ENCODE measurements at places on chromosomes 7 and 10. TPM values are rescaled to one million over a fixed set of nuclear protein-coding genes. Genes with fewer than 3 reads are reported as not detected.

DNA sequence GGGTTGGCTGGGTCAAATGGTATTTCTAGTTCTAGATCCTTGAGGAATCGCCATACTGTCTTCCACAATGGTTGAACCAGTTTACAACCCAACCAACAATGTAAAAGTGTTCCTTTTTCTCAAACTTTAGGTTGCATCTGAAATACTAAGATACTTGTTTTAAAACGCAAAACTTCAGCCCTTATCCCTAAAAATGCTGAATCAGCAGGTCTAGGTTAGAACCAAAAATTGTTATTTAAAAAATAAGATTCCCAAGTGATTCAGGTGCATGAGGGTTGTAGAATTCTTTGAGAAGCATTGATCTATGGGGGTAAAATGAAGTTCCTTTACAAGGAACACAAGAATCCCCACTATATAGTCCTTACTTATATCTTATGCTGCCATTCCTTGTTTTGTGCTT is 56.5 kb upstream of the BICC1 start:
- DNase-seq: no peak

DNA sequence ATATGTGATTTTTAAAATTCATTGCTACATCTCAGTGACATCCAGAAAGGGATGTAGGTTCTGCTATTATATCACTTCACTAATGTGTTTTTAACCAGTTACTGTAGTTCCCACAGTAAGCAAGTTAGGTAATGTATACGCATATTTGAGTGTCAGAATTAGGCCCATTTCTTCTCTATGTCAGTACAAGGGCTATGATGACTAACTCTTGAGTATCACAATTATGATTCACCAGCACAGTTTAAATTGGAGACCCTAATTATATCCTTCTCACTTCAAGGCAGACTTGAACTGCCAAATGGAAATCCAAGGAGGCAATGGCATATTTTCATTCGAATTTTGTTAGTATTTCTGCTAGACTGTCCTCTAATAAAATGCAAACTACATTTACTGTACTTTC is 23.6 kb downstream of the BZW2 start:
- DNase-seq: no peak

DNA sequence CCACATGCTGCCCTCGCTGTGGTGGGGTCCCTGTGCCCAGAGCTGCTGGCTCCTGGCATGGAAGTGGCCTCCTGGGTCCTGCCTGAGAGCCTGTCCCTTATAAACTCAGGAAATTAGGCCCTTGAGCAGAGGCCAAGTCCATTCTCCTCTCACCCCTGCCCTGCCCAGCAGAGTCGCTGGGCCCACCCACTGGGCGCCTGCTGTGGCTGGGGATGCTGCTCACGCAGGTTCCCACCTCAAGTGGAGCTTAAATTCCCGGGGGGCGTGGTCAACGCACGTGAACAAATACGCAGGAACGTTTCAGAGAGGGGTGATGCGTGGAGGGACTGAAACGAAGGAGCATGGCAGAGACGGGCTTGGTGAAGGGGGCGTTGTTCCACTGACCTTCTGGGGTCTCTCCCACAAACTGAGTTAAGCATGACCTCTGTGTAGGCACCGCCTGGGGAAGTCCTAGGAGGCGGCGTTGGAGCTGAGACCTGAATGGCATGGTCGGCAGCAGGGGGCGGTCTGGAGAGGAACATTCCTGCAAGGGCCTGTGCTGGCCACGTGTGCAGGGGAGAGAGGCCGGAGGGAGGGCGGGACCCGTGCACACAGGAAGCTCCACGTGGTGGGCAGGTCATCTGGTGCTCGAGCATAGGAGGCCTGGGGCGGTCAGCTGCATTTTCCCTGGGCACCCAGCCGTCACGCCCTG is 27.9 kb downstream of the FAM20C start:
- no peak for DNase-seq

DNA sequence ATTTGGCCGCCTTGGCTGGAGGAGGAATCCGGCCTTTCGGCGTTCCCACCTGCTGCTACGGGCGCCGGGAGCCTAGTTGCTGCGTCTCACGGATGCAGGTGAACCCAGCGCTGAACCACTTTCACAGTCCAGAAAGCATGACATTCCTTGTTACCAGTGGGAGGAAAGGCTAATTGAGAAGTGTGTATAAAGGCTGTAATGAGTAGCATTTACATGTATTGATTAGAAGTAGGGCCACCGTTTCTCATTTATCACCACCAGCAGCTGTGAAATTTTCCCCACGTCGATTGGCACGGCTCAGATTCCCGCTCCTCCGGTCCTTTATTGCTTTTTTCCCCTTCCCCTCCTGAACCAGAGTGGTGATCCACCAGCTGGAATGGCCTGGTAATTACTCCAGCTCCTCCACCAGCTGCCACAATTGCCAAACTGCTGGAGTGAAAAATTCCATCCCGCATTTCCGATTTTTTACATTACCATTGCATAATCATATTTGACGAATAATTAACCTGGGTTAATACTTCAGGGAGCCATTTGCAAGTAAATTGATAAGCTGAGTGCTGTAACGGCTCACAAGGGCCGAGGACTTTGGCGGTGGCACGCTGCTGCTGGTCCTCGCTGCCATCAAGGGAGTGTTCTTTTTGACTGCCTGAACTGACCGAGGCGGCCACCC is 153.3 kb downstream of the POU6F2 start:
- DNase-seq: no peak

DNA sequence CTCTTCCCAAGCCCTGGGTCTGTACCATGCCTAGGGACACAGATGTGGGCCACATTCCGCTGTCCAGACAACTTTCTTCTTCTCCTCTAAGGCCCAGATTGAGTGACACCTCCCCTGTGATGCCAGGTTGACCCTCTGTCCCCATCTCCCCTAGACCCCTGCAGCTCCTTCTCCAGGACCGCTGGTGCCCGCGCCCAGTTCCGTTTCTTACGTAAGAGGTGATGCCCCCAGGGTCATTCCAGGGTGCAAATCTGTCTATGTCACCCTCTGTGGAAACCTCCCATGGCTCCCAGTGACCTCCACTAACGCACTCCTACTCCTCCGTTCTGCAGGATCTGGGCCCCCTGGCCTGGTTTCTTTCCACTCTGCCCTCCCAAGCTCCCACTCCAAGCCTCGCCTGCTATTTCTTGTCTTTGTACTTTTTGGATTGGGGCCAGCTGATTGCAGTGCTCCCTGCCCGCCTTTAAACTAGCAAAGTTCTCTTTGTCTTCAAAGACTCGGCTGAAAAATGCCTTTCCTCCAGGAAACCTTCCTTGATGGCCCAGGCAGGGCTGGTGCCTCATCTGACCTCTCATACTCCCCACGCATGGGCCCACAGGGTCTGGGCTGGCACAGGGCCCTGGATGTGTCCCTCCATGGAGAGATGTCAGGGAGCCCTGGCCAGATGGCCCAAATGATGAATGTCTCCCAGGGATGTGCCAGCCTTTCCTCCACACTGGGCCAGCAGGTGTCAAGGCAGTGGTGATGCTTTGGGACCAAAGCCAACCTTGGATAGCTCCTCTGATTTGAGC is 21.3 kb upstream of the ELN start:
- no peak for DNase-seq

DNA sequence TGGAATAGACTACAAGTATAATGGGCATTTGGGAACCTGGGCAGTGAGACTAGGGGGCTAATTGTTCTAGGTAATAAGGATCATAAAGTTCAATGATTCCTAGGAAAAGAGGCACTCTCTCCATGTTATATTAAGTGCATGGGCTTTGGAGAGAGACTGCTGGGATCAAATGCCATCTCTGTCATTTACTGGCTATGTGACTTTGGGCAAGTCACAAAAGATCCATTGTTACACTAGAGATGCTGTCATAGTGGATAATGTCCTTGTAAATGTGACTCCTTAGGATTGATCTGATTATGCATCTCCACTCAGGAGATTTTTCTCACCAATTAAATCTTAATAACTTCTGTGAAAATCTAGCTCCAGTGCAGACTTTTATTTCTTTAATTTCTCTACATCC is 156.3 kb upstream of the CACNA2D1 start:
- DNase-seq: no peak

GRCh38 chr7:121012919-121013318 is 24.4 kb downstream of the CPED1 start:
- no peak for DNase-seq

DNA sequence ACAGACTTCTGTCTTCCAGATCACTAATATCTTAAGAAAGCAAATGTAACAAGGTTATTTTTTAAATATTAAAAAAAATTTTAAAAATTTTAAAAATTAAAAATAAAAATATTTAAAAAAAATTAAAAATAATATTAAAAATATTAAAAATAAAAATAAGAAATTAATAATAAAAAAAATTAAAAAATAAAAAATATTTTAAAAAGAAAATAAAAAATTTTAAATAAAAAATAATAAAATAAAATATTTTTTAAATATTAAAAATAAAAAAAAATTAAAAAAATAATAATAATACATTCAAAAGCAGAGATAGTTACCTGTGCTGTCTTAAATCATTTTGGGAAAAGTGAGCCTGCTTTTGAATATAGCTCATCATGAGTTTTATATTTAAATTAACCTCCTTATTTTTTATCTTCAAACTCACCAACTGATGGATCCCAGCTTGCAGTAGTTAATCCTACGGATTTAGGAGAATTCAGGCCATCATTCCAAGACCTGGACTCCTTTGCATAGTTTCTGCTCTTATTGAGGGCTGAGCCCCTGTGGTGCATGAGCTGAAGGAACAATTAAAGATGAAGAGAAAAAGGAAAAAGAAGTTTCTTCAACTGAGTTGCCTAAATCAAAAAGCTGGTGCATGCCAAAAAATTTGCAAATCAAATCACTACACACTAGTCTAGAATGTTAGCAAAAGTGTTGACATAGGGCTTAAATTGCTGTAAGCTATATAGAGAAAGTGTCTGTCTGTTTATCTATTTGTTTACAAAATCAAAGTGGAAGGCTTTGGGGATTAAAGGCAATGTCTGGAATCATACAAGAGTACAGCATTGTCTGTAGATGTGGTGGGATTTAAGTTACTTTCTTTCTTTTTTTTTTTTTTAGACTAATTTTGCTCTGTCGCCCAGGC is 50.5 kb upstream of the ZNF438 start:
- no peak for DNase-seq

DNA sequence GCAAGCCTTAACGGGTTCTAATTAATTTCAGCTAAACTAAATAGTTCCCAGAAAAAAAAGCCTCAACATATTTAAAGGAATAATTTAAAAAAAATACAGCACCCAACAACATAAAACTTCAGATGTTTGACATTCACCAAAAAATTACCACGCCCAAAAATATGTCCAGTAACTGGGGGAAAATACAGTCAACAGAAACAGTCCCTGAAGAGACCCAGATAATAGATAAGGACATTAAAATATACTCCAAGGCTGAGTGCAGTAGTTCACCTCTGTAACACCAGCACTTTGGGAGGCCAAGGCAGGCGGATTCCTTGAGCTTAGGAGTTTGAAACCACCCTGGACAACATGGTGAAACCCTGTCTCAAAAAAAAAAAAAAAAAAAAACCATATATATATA is 78.0 kb downstream of the BTAF1 start:
- DNase-seq: no peak

DNA sequence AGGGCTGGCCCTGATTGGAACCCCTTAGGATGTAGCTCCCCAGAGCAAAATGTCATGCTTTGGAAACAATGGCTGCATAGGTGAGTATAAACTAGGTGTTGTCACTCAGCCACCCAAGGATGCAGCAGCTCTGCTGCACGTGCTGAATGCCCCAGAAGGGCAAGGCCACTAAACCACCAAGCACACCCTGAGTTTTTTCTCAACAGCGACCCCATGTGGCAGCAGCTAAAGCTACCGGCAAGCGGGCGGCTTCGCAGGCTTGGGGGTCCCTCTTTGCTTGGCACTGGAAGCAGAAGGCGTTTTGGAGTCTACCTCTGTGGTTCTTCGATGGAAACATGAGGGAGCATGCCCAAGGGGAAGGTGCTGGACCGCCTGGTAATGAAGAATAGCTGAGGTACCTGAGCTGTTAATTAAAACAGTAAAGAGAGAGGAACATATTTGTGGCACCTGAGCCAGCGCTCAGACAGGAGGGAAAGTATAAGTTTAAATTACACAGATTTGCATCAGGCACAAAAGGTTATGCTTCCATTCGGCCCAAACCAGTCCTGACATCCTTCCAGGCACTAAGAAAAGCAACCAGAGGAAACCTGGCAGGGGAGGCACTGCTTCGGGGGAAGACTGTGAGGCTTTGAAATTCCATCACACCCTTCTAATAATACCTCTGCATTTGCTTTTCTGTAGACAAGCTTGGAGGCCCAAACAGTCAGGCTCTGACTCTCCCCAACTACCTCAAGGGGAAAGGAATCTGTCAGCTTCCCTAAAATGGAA is 152.1 kb downstream of the GFRA1 start:
- DNase-seq: no peak

- no peak for DNase-seq
These were observed 3.5 kb downstream of the ARID5B start for GRCh38 chr10:61904733-61905725.

The ZNF804B gene
- total RNA-seq: not detected

The LRIT1 gene
- not detected for total RNA-seq

The CALHM3 gene
- not detected for total RNA-seq

The ARMC3 gene
- total RNA-seq: 0.18 TPM
